ENCODE measurements at places on chromosomes 12 and 14.

GRCh38 chr14:29587761-29588470 lies 339.7 kb downstream of the PRKD1 start:
- no peak for DNase-seq

DNA sequence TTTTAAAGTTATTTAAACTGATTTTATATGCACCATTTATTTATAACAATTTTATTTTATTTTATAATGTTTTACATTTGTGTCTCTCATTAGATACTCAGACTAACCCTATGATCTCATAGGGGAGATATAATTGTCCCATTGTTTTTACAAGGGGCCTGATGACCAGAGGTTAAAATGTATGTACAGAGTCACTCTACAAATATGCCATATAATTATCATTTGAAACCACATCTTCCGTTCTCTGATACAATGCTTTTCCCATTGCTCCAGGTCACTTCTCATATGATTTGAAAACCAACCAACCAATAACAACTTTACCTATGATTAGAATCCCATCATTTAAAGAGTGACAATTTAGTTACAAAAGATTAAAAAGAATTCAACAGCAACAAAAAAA lies 137.8 kb downstream of the GPHN start:
- no peak for DNase-seq

- no peak for DNase-seq
Observed at GRCh38 chr12:50166799-50167048, 445 bp downstream of the CERS5 start.

GRCh38 chr14:85464135-85464895 lies 65.6 kb upstream of the FLRT2 start:
- DNase-seq = no peak

- DNase-seq = no peak
Observed at GRCh38 chr12:95784915-95785314, 5.6 kb downstream of the NTN4 start.

DNA sequence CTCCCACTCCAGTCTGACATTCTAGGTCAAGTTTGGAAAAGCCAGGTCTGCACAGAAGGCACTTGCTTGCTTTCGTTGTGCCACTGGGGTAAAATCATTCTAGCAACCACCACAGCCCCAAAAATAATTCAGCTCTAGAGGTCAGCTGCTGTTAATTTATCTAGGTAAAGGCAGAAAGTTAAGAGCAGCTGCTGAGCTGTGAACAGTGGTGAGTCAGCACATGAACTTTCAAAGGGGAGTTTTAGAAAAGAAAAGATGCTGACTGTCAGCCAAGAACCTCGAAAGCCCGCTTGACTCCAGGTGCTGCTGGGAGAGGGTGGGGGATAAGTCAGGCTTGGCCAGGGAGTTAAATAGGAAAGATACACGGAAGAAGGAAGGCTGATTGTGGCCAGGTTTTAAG lies 12.7 kb downstream of the CCDC197 start:
- no peak for DNase-seq

DNA sequence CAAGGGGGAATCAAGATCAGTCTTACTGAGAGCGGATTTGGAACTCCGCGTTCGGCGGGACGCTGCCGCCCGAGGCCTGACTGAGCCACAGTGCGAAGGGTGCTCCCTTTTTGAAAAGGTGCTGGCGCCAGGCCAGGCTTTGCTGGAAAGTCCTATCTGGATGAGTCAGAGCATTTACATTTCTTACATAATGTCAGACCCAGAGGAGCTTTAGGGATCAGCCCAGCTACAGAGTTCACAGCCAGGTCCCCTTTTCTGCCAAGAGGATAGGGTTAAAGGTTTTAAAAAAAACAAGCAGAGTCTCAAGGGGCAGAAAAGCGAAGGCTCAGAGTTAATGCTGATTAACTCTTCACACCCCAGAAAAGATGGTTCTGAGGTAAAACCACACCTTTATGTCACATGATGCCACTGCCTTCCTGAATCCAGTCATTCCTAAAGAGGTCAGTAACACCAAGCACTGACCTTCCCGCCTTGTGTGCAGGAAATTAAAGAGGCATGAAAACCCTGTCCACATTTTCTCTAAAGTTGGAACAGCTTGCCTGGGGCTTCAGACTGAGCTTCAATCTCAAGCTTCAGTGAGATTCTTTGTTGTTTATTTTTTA lies 11.7 kb upstream of the FBXL14 start:
- DNase-seq = peak; percentile 59

DNA sequence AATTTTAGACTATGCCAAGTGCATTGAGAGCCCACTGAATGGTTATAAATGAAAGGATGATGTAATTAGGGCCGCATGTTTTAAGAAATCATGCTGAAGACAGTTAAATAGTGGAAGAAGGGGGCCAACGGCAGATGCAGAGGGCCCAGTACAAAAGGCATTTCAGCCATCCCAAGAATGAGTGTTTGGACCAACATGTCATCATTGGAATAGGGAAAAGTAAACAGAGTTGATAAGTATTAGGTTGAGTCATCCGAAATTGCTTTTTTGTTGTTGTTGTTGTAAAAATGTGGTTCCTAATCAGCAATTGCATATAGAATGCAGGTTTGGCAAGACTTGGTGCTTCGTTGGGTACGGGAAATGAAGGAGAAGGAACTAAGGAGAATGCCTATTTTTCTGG lies 29.5 kb downstream of the BMP4 start:
- no peak for DNase-seq

- no peak for DNase-seq
Observed at GRCh38 chr12:26496170-26496569, 300.8 kb downstream of the SSPN start.

DNA sequence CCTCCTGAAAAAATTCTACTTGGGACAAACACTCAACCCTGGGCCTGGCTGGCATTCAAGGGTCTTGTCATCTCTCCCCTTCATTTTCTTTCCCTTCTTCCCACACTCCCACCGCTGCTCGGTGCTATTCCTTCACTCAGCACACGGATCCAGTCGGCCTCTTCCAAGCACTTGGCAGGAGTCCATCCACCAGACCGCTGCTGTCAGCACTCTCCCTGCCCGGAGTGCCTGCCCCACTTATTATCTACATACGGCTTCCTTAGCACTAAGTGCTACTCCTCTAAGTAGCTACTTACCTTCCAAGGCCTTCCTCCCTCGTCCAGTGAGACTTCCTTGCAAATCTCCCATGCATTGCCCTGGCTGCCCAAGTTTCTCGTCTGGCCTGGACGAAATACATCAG lies 29.8 kb downstream of the CALM1 start:
- DNase-seq = no peak

DNA sequence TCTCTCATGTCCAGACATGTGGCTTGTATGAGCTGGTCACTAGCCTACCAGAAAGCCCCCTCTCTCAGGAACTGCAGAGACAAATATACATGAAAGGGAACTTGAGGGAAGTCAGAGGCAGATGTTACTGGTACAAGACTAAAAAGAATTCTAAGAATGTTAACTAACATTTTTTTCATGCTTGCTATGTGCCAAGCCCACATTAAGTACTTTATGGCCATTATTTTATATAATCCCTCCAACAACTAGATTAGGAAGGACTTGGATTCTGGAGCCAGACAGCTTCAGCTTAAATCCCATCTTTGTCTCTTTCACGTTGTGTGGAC lies 24.6 kb downstream of the TTC9 start:
- no peak for DNase-seq

DNA sequence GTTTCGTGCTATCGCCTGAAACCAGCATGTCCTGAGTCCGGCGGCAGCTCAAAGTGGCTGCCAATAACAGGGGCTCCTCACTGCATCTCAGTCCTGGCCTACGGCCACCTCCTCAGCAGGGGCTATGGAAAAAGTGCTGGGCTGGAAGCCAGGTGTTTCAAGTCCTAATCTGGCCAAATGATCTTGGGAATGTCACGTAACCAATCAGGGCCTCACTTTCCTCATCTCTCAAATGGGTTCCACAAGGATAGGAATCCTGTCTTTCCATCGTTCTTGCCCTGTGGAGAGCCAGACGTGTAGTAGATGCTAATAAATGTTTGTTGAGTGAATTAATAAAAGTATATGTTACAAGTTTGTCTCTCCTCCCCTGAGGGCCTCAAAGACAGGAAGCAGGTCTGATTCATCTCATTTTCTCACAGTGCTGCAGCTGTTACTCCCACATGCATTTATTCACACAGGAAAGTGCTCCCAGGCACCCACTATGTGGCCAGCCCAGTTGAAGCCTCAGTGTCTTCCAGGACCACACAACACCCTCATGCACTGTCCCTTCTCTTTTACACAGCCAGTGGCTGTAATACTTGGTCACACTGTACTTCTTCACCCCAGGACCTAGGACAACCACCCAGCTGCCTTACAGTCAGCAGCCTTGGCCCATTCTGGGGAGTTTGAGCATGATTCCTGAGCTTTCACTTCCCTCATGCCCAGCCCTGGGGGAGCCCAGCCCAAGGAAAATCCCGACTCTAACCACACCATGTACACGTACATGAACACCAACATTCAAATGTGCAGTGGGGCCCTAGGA lies 5.0 kb downstream of the CMKLR1 start:
- no peak for DNase-seq

- no peak for DNase-seq
Observed at GRCh38 chr14:31024010-31024480, 1.4 kb upstream of the AP4S1 start.

DNA sequence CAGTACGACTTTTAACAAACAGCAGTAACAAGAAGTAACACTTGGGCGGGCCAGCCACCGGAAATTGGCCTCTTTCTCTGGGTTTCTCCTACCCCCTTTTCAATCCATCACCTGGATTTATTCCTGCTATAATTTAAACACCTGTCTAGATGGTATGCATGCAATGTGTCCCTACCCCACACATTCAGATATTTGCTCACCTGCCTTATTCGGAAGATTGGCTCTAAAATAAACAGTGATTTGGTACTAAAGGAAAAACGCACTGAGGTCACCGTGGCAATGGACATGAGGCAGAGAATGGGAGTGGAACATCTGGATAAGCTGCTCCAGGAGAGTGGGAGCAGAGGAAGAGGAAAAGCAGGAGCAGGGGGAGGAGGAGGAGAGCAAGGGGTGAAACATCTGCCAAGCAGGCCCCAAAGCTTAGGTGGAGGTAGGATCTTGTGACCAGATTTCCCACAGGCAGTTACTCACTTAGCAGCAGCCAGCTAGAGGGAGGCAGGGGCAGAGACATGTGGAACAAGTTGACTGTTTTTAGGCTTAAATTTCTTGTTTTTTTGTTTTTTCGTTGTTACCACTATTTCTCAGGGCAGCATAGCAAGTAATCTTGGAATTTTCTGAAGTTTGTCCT lies 150.9 kb downstream of the TTLL5 start:
- no peak for DNase-seq

- DNase-seq = peak; percentile 57
Observed at GRCh38 chr12:32107359-32108267, 966 bp downstream of the BICD1 start.

- DNase-seq = no peak
Observed at GRCh38 chr12:117294189-117294603, 67.2 kb downstream of the NOS1 start.
